ENCODE measurements at places on chromosomes 3 and 15.

GRCh38 chr3:16551342-16551976 lies 38.0 kb upstream of the RFTN1 start:
- DNase-seq, result no peak

GRCh38 chr3:17573396-17573795 lies 169.0 kb downstream of the TBC1D5 start:
- DNase-seq, result no peak

- DNase-seq, result no peak
Measured at GRCh38 chr3:103002425-103003176, 567.8 kb downstream of the ZPLD1 start.

- DNase-seq, result no peak
Measured at GRCh38 chr3:49703443-49703927, 14.1 kb downstream of the RNF123 start.

GRCh38 chr15:48396020-48396419 lies 64.8 kb downstream of the DUT start:
- DNase-seq, result no peak

DNA sequence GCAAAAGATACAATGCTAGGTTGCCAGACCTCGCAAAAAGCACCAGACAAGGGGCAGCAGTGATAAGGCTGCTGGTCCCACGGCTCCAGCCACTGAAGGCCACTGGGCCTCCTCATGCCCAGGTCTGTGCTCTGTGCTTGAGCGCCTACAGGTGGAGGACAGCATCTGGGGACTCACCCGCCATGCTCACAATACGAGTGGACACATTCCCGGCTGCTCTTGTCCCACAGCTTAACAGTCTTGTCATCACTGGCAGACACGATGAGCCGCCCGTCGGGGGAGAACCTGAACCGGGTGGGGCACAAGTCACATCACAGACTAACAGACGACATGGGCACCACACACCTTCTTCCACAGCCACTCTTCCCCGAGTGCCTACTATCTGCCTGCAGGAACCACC lies 7.4 kb downstream of the POC1A start:
- no peak for DNase-seq

DNA sequence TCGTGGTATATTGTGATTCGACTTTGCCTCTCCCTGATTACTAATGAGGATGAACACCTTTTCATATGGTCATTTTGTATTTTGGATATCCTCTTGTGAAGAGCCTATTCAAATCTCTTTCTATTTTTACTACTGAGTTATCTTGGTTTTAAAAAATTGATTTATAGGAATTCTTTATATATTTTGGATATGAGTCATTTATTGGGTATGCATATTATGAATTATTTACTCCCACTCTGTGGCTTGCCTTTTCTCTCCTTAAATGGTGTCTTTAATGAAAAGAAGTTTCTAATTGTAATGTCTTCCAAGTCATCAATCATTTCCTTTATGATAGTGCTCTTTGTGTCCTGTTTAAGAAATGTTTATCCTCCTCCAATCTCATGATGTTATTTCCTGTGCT lies 191.5 kb upstream of the DPH6 start:
- DNase-seq, result no peak

- DNase-seq, result no peak
Measured at GRCh38 chr3:64975147-64975546, 287.3 kb upstream of the ADAMTS9 start.

DNA sequence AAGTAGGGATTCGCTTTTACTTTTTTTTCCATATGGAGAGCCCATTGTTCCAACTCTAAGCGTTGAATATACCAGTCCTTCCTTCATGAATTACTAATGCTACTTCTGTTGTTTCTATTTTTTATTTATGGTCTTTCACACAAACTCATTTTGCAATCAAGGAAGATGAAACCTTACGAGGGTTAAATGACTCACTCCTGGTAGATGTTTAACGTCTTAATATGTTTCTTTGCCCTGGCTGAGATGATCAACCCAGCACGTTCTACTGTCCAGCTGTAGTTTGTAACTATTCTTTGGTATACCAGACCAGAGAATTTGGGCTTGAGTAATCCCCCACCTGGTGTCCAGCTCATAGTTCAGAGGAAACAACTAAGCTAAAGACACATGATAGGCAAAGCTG lies 23.1 kb downstream of the CDCP1 start:
- DNase-seq, result no peak

GRCh38 chr3:176351408-176351807 lies 845.9 kb downstream of the TBL1XR1 start:
- DNase-seq, result no peak

- no peak for DNase-seq
Measured at GRCh38 chr3:56003129-56003528, 465.1 kb downstream of the ERC2 start.

GRCh38 chr15:63884953-63885352 lies 51.2 kb upstream of the HERC1 start:
- DNase-seq, result no peak

- no peak for DNase-seq
Measured at GRCh38 chr15:38706956-38707355, 142.3 kb upstream of the RASGRP1 start.

GRCh38 chr15:92878593-92879053 lies 21.5 kb upstream of the CHD2 start:
- DNase-seq, result no peak

GRCh38 chr3:61530355-61530754 lies 31.0 kb upstream of the PTPRG start:
- DNase-seq, result no peak

All from caudate nucleus (tissue), 63 donors.